ENCODE measurements at places on chromosomes 5 and 9. TPM values are rescaled to one million over a fixed set of nuclear protein-coding genes. Genes with fewer than 3 reads are reported as not detected.

Gene CCDC152
- not detected for total RNA-seq

Gene IL4
- not detected for total RNA-seq

Gene ANKRD18B
- 7.9 TPM for total RNA-seq

Gene COL23A1
- not detected for total RNA-seq

Gene SPINK6
- total RNA-seq = 0.52 TPM

Gene IGIP
- total RNA-seq = 1.8 TPM

Gene OTP
- total RNA-seq = not detected

Gene PLK2
- total RNA-seq = 186 TPM

Gene SEPTIN8
- total RNA-seq = 30.0 TPM

Gene RNF183
- total RNA-seq = not detected

Gene MCIDAS
- total RNA-seq = 3.6 TPM

Gene NTRK2
- total RNA-seq = 0.06 TPM

Gene TXNDC8
- not detected for total RNA-seq

Gene TOR1B
- 36.0 TPM for total RNA-seq

Gene PNPLA7
- 0.26 TPM for total RNA-seq

Gene GPRIN1
- 2.0 TPM for total RNA-seq

Gene GTF3C4
- total RNA-seq = 18.3 TPM

Gene PLPPR1
- not detected for total RNA-seq

Gene PIP5KL1
- total RNA-seq = 4.5 TPM

Gene CTNND2
- total RNA-seq = 10.6 TPM

Gene LMX1B
- total RNA-seq = 1.2 TPM

Gene FBP1
- not detected for total RNA-seq

Gene UBE2QL1
- 0.29 TPM for total RNA-seq

Gene ARID3C
- not detected for total RNA-seq

Gene SLC6A18
- not detected for total RNA-seq

Gene NPR3
- 21.5 TPM for total RNA-seq

Gene NMUR2
- not detected for total RNA-seq

Gene SPATA31A3
- total RNA-seq = not detected

Gene RPL7A
- total RNA-seq = 2,738 TPM

Gene SPINK13
- 2.8 TPM for total RNA-seq

Gene SNAPC3
- 27.5 TPM for total RNA-seq

Gene PCDHGA2
- 0.12 TPM for total RNA-seq

Gene IL3
- total RNA-seq = not detected

Gene CWC27
- 28.4 TPM for total RNA-seq

Gene PCAT7
- 2.7 TPM for total RNA-seq

Gene COL5A1
- 2.1 TPM for total RNA-seq

Gene TRPM3
- total RNA-seq = 1.1 TPM

Gene CD74
- total RNA-seq = not detected

Gene MAP1B
- 63.7 TPM for total RNA-seq

Gene FIBCD1
- 14.6 TPM for total RNA-seq

Gene SLC36A2
- total RNA-seq = not detected

Gene LRRC70
- total RNA-seq = 0.54 TPM

Gene PKN3
- 5.9 TPM for total RNA-seq

Gene PCDHGB4
- 5.5 TPM for total RNA-seq

Gene HTR4
- total RNA-seq = not detected
